HL-60 (cell line): ENCODE measurements at places on chromosomes 16 and 17.

- DNase-seq = no peak
Observed at GRCh38 chr16:66198641-66199040, 167.8 kb upstream of the CDH5 start.

- DNase-seq = no peak
Observed at GRCh38 chr17:26773189-26774188, 520.4 kb upstream of the WSB1 start.

GRCh38 chr17:37488607-37489196, 989 bp upstream of the DUSP14 start:
- peak; percentile 51 for DNase-seq

GRCh38 chr16:89983536-89983935, 35.0 kb downstream of the DEF8 start:
- DNase-seq = no peak

GRCh38 chr17:350706-351448, 1.7 kb downstream of the RPH3AL start:
- no peak for DNase-seq

DNA sequence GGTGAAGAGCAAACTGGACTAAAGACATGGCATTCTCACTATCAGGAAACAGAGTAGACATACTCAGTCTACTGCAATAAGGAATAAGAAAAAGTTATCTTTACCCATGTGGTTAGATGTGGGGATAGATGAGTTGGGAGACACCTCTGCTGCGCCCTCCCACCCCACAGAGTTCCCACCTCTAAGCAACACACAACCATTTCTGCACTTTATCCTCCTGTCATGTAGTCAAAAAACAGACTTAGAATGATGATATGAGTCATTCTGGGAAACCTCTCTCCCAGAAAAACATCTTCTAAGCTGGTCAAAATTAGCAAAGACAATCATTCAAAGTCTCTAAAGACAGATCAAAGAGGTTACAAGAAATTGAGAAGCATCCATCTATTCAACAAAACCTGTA, 94.9 kb downstream of the CACNG1 start:
- no peak for DNase-seq

DNA sequence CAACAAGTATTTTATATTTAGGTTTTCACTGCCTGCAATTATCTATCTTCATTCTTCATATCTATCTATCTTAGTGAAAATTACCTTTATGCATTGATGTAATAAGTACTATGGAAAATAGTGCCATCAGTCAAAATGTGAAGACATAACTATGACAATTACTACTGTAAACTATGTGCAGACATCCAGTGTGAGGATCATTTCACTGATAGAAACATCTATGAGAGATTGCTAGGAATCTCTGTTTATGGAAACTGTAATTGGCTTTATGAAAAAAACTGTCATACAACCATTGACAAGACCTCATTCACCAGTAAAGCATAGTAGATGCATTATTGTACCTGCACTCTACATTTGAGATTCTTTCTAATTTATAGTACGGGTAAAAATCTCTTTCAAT, 401.0 kb downstream of the PMP22 start:
- no peak for DNase-seq

DNA sequence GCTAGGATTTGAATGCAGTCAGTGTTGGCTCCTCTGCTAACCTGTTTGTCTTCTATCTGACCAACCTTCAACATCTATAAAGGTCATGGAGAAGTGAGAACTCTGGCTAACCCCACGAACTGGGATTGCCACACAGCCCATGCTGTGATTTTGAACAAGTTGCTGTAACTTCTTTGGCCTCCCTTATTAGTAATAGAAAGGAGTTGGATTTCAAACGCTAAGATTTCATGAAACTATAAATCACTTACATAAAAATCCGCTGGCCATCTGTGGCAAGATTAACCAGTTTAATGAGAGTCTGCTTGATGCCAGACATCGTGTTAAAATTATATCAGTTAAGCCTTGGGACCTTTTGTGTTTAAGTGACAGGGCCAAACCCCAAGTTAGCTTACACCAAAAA, 53.4 kb downstream of the HSD17B2 start:
- no peak for DNase-seq

- DNase-seq = peak; percentile 94
Observed at GRCh38 chr16:53369921-53370320, 64.3 kb upstream of the RBL2 start.

- no peak for DNase-seq
Observed at GRCh38 chr16:55861288-55861687, 13.9 kb downstream of the CES5A start.

DNA sequence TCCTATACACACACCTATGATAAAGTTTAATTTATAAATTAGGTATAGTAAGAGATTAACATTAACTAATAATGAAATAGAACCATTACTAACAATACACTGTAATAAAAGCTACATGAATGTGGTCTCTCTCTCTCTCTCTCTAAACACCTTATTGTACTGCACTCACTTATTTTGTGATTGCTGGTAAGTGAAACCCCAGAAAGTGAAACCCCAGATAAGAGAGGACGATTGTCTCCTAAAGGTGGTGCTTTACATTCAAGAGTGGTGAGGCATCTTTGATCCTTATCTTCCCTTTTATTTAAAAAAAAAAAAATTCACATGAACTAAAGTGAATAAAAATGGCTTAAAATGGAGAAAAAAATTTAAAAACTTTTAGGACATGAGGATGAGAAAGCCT, 80.1 kb upstream of the TRAP1 start:
- DNase-seq = no peak

DNA sequence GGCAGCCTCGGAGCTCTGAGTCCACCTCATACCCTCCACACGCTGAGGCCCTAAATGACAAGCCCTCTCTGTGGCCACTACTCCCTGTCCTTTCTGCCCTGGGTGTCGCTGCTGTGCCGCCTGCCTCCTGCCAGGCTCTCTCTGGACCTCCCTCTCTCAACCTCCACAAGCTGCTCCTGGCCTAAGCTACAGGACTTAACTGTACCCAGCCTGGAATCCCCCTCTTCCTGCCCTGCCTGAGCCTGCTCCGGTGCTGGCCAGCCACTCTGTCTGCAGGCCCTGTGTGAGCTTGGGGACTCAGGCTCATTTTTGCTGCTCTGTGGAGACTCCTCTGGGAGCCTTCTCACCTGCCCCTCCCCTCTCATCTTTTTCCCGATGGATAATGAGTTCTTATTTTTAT, 21.5 kb downstream of the IFT140 start:
- DNase-seq = no peak

- no peak for DNase-seq
Observed at GRCh38 chr17:40450175-40450574, 6.9 kb downstream of the IGFBP4 start.

DNA sequence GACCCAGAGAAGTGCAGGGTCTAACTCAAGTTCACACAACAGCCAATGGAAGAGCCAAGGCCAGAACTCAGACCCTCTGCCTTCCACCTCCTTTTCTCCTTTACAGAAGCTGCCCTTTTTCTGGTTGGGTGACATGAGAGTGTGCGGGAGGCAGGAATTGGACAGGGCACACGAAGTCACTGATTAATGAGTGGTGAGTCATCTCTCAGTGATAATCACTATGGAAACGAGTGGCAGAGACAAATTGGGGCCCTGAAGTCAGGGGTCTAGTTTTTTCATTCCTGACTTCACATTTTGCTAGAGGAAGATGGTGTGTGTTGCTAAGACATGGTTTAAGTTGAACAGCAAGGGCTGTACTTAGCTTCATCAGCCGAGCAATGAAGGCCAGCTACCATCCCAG, 312.7 kb upstream of the CCL2 start:
- no peak for DNase-seq

GRCh38 chr16:11310997-11311561, 29.9 kb upstream of the PRM1 start:
- DNase-seq = no peak

DNA sequence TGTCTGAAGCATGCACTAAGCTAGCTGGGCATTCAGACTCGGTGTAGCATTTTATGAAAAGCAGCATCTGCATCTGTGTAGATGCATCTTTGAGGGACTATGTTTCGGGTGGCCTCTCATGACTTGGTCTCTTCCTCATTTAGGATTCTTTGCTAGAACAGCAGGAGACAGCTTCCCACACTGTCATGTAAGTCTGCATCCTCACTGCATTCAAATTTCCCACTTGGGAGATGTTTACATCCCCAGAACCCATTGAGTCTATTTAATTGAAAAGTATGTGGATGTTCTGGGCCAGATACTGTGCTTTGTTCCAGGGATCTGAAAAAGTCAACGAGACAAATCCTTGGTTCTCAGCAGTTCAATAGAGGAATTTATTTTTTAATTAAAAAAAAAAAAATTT, 198.6 kb upstream of the EEF2KMT start:
- no peak for DNase-seq

DNA sequence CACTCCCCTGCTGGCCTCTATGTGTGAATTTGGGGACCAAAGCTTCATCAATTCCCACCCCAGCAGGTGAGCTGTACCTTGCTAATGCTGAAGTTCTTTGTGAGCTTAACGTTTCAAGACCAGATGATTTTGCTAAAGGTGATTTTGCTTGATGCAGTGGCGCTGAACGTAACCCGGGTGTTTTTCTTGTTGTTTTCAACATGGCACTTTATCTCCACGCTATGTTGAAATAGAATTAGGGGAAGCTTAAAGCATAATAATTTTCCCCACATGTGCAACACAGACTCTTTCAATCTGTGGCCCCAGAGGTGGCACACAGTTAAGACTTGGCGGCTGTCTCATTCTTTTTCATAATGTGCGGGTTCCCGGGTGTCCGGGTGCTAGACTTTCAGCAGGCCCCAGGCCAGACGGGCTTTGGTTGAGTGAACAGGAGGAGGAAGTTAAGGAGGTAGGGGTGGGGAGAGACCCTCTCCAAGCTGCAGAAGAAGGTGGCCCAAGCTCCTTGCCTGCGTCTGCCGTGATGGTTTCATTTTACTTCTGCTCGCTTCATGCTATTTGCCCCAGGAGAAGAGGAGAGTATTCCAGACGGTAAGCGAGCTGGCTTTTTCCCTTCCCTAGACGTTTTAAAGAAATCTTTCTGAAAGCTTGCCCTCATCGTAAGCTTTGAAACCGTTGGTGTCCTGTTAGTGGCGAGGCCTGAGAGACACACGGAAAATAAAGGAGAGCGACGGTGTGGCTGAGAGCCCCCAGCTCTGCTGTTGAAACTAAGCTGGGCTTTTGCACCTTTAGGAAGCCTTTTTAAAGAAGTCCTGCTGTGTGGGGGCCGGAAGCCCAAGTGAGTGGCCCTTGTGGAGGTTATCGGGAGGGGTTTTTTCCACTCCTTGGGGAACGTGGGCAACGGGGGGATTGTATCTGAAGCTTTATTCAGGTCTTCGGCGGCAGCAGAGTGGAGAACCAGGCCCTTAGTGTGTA, 4.2 kb downstream of the FOXC2 start:
- DNase-seq = no peak

DNA sequence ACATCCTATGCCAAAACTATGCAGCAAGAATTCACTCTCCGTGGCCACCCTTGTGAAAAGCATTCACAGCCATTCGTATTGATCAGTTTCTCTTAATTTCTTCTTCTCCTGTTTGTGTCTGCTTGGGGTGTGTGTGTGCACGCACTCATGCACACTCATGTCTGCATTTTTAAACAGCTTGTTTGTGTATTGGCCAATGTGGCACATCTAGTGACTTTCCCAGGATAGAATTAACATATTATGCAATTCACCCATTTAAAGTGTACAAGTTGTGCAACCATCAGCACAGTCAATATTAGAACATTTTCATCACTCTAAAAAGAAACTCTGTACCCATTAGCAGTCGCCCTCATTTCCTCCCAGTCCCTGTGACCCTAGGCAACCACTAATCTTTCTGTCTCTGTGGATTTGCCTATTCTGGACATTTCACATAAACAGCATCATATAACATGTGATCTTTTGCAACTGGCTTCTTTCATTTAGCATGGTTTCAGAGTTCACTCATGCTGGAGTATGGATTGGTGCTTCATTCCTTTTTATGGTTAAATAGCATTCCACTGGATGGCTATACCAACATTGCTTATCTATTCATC, 20.1 kb downstream of the IRX3 start:
- no peak for DNase-seq

GRCh38 chr16:12675852-12676251, 127.8 kb downstream of the CPPED1 start:
- no peak for DNase-seq

DNA sequence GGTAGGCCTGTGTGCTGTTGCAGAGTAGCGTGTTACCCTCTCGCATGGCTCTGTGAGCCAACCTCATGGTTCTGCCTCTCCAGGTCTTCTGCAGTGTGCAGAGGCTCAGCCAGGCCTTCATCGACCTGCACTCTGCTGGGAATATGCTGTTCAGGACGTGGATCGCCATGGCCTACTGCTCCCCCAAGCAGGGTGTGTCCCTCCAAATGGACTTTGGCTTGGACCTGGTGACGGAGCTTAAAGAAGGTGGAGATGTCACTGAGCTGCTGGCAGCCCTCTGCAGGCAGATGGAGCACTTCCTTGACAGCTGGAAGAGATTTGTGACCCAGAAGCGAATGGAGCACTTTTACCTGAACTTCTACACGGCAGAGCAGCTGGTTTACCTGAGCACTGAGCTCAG, 75.8 kb upstream of the ENDOV start:
- no peak for DNase-seq

DNA sequence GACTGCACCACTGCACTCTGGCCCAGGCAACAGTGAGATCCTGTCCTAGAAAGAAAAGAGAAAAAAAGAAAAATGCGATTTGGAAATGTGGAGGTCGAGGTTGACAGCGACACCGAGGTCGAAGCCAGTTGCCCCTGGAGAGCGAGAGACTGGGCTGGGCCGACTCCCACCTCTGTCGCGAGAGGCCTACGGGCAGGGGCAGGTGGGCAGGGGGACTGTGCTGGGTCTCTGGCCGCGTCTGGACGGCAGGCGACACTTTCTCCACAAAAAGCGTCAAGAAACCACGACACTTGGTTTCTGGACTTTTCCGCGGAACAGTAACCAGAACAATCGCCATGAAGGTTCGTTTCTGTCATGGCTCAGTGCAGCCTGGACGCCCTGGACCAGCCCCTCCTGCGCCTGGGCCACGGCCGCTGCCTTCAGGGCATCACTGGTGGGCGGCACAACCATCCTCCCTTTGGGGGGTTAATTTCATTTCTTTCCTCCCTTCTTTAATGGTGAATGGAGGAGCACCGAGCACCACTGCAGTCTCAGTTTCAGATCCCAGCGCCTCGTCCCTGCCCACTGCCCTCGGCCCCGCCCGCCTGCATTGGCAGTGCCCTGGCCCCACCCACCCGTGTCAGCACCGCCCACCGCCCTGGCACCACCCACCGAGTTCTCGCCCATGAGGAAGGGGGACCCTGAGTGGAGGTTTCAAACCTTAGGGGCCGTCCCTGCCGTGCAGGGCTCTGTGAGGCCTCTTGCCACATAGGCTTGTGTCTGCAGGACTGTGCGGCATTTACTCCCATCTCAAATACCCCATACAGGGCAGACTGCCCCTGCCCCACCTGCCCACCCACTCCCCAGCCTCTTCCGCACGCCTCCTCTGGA, 18.5 kb upstream of the CDH15 start:
- no peak for DNase-seq

GRCh38 chr17:35616536-35616935, 29.4 kb downstream of the AP2B1 start:
- DNase-seq = no peak
